Suppressor macrophage treated with lipopolysaccharide for 4 hours (primary cell): ENCODE measurements at places on chromosomes 1 and 21.

- peak; percentile 83 for DNase-seq
Observed at GRCh38 chr21:34570313-34570712, 44.6 kb downstream of the RCAN1 start.

DNA sequence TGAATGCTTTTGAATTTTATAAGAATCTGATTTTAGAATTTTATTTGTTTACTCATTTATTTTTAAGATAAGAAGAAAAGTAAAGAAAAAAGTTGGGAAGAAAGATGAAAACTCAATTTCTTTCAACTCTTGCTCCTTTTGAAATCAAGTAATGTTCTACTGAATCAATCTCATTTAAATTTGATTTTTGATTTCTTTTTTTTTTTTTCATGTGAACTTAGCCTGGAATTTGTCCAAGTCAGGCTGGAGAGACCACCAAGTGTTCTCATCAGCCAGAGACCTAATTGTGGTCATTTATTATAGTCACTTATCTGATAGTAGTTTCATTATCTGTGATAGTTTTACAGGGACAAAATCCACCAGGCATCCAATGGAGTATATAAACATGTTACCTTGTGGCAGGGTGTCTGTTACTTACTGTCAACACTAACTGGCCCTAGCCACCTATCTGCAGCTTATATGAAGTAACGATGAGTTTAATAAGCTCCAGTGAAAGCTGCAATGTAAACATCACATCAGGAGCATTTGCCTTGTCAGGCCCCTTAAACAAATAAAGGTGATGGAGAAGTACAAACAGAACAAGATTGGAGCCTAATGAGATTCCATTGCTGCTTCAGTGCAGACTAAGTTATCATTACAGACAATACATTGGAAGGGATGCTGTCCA, 39.2 kb downstream of the HLX start:
- no peak for DNase-seq

DNA sequence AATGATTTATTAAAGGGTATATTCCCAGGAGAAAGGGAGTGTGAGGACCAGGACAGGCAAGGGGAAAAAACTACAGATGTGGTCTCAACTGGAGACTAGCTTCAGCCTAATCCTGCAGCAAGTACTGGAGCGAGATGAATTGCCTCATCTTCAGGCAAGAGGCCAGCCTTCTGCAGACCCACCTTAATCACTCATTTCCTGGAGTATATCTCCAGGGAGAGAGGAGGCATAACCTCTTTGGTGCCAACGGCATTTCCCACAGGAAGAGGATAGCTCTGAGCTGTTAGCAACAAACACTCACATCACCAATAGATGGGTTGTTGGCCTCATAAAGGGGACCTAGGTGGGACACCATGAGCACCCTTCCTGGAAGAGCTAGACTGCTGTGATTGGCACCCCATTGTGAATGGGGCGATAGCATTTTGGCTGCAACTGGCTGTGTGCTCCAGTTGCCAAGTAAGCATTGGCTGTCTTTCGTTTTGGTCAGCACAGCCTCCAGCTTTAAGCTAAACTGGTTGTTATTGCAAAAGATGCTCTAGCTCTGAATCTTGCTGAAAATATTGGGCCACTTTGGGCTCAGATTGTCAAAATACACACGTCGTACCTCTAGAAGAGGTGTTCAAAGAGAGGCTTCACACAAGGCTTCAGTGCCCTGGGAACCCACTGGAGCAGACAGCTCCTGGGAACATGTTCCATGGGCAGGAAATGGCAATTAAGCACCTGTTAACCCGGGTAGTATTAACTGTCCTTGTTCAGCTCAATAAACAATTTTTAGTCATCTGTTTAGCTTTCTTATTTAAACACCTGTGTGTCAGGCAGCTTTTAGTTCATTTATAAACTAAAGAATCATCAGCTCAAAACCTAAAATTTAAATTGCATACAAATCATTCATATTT, 314.8 kb upstream of the C1orf87 start:
- no peak for DNase-seq

- peak; percentile 63 for DNase-seq
Observed at GRCh38 chr1:225813214-225813964, 3.5 kb downstream of the EPHX1 start.

GRCh38 chr1:16015960-16016901, 1.6 kb downstream of the HSPB7 start:
- DNase-seq = no peak

DNA sequence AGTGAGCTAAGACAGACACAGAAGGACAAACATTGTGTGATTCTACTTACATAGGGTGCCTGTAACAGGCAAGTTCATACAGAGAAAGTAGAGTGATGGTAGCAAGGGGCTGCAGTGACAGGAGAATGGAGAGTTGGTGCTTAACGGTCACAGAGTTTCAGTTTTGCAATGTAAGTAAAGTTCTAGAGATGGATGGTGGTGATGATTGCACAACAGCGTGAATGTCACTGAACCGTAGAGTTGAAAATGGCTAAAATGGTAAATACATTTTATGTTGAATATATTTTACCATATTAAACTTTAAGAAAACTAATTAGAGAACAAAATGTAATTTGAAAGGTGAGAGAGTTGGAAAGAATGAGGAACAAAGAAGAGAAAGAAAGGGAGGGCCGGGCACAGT, 8.7 kb downstream of the CFAP107 start:
- DNase-seq = no peak

GRCh38 chr21:28959367-28960099, 33.1 kb downstream of the LTN1 start:
- no peak for DNase-seq

- peak; percentile 94 for DNase-seq
Observed at GRCh38 chr1:107941123-107941522, 23.9 kb downstream of the VAV3 start.

GRCh38 chr1:19776287-19776686, 23.4 kb downstream of the TMCO4 start:
- DNase-seq = no peak

DNA sequence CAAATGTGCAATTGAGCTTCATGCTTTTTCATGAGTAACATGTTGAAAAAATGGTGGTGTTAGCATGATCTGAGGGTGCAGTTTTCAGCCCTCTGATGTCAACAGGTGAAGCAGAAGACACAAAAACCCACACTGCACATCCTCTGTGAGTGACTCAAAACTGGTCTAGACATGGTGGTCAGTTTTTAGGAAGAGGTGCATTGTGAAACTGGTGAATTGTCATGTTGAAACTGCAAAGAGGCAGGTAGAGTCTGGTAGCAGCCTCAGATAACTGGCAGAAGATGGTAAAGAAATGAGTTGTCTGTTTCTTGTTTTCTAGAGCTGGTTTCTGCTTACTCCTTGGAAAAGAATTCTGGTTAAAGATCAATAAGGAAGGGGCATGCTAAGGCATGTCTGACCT, 97.3 kb upstream of the HMCN1 start:
- DNase-seq = no peak

GRCh38 chr1:63799307-63799706, 25.5 kb downstream of the ROR1 start:
- no peak for DNase-seq

- DNase-seq = peak; percentile 15
Observed at GRCh38 chr1:178743801-178744200, 18.8 kb downstream of the RALGPS2 start.

GRCh38 chr1:204123376-204123775, 28.5 kb downstream of the ETNK2 start:
- peak; percentile 32 for DNase-seq

DNA sequence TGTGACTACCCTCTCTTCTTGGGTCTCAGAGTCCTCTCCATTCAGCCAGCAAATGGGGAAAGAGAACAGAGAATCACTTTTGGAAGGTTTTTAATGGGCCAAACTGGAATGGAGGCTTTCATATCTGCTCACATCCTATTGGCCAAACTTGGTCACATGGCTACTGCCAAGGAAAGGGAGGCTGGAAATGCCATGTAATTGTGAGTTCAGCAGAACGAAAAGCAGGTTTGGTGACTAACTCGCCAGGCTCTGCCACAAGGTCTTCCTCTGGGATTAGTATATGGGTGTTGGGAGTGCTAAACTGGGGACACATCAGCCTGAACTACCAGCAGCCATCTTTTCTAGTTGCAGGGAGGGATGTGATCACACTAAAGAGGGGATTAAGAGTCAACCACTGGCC, 19.2 kb downstream of the RD3 start:
- no peak for DNase-seq

DNA sequence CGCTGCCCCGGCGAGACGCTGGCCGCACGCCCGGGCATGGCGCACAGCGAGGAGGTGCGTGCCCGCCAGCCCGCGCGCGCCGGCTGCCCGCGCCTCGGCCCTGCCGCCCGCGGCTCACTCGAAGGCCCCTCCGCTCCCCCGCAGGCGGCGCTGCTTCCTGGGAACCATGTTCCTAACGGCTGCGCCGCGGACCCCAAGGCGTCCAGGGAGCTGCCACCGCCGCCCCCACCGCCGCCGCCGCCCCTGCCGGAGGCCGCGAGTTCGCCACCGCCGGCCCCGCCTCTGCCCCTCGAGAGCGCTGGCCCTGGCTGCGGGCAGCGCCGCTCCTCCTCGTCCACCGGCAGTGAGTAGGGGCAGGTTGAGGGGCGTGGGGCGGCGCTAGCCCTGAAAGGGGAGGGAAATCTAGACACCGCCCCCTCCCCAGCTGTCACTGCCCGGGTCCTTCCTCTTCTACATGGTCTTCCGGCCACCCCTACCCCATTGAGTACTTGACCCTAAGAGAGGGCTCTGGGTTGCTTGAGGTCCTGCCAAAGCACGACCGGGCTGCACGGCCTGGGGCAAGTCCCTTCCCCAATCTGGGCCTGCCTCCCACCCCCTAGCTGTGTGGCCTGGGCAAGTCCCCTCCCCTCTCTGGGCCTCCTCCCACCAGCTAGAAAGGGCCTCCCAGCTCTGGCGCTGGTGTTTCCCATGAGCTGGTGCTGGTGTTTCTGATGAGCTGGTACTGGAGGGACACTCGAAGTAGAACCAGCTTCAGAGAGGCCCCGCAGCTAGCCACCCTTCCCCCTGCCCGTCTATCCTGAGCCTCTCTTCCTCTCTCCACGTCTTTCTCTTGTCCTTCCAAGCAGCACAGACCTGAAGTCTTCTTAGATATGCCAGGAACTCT, 17.0 kb downstream of the TNFRSF25 start:
- no peak for DNase-seq

- DNase-seq = no peak
Observed at GRCh38 chr21:35314857-35315582, 265.9 kb upstream of the RUNX1 start.

DNA sequence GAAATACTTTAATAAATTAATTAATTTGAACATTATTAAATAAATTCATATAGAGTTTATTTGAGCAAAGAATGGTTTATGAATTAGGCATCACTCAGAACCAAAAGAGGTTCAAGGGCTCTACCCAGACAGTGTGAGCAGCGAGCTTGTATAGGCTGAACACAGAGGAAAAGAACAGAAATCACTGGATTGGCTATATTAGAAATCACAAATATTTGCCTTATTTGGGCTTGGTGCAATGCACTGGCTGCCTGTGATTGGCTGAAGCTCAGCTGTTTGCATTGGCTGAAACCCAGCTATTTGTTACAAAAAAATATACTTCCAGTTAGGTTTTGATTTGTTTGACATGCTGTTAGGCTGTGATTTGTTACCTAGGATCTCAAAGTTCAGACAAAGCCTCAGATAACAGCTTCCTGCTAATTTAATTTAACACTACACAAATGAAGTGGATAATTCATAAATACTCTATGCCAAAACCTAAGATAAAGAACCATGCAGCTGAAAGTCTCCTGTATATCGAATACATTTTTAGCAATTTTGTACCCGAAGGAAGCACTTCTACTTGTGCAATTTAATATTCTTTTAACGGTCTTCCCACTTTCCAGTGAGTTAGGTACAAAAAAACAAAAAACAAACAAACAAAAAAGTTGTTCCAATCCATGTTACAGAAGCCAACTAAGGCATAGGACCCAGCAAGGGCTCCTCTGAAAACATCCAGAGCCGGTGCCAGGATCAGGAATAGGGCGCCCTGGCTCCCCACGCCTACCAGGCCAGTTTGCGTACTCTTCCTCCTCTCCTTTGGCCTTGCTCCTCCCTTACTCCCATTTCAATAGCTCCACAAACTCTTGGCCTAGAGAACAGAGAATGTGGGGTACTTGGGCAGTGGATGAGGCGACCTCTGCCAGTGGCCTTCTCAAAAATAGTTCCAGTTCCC, 179.1 kb downstream of the DUSP10 start:
- DNase-seq = no peak

GRCh38 chr1:203331224-203331623, 19.7 kb downstream of the FMOD start:
- no peak for DNase-seq

- no peak for DNase-seq
Observed at GRCh38 chr1:82464362-82465001, 663.7 kb downstream of the ADGRL2 start.

- DNase-seq = peak; percentile 25
Observed at GRCh38 chr1:29453502-29454240, 217.3 kb downstream of the PTPRU start.

- no peak for DNase-seq
Observed at GRCh38 chr1:201309416-201309815, 26.1 kb downstream of the PKP1 start.

DNA sequence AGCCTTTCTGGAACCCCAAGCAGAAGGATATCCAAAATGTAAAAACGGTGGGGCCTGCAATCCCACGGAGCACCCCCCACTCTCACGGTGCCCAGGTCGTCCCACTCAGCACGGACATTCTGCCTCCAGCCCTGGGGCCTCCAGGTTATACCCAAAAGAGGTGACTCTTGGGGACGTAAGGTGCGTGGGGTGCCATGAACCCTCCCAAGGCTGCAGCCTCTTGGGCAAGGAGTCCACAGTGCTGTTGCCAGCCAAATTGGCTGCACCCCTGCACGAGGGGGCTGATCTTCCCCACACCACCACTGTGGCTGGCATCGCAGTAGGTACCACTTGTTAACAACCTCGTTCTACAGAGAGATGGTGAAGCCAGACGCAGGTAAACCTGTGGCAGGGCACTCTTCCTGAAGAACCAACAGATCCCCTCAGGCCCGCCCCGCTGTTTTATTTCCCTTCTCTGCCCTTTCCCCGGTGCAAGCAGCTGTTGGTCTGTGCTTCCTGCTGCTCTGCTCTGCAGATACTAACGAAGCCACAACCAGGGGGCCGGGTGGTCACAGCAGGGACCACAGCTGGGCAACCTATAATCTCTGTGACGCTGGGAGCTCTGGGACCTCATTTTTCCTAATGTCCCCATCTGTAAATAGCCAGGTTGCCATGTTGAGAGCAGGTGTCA, 8.7 kb downstream of the TFF3 start:
- DNase-seq = no peak

- peak; percentile 88 for DNase-seq
Observed at GRCh38 chr1:205918955-205919746, 24.1 kb downstream of the SLC26A9 start.

- peak; percentile 36 for DNase-seq
Observed at GRCh38 chr1:201023920-201024624, 558 bp upstream of the KIF21B start.

GRCh38 chr1:7207875-7208646, 422.8 kb downstream of the CAMTA1 start:
- peak; percentile 46 for DNase-seq
